PC-9 (cell line): ENCODE measurements at places on chromosomes 16 and 17. TPM values are rescaled to one million over a fixed set of nuclear protein-coding genes. Genes with fewer than 3 reads are reported as not detected.
A peak's percentile ranks its signal among the peaks of the same experiment; 100 is the strongest.

Gene TGFB1I1
- 9.0 and 15.3 TPM in 2 replicates for total RNA-seq

Gene APOH
- not detected in 2 replicates for total RNA-seq

Gene RGS11
- not detected in 2 replicates for total RNA-seq

Gene G6PC1
- not detected in 2 replicates for total RNA-seq

Gene NPIPB9
- total RNA-seq, result 6.1 and 8.5 TPM in 2 replicates

Gene ADCY9
- total RNA-seq, result 9.8 and 10.5 TPM in 2 replicates

DNA sequence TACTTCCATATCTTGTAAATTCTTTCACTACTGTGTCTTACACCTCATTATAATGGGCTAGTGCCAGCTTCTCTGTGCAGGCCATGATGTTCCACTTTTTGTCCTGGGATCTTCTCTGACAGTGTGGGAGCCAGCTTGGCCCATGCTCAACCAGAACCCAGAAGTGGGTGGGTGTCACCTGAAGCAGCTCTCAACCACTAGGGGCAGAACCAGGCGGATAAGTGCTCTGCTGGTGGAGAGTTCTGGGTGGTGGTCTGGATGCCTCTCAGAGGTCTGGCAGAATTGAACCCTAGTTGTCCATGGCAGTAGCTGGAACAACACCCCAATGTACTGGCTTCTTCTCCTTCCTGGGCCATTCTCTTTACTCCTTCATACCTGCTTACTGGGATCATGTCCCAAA lies 254.1 kb upstream of the N4BP1 start:
- no peak for DNase-seq

DNA sequence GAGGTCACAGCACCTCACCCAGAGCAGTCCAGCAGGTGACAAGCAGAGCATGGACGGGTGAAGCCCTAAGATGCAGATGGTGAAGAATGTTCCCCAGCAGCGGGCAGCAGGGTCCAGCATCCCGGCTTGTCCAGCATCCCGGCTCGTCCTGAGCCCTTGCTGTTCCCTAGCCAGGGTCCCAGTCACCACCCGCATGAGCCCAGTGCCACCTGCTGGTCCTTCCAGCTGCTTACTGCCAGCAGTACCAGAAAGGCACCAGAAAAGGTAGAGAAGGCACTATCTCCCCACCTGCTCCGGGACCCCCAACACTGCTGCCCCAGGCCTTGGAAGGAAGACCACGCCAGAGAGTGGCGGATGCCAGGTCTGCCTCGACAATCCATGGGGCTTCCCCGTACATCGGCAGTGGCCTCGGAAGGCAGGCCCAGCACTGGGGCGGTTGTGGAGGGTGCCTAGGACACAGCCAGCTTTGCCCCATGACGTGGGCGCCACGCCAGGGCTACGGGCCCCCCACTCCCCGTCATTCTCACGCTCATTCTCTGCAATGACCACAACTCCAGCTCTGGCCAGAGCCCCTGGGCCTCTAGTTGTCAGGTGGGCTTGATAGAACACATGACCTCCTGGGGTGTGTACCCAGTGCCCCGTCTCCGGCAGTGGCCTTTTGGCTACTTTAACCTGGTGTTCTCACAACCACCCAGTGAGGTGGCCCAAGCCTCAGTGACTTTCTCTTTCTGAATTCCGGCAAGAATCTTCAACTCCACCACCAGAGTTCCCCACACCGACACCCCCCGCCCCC lies 1.4 kb downstream of the CENPX start:
- DNase-seq, result peak; percentile 85

- DNase-seq, result no peak
Observed at GRCh38 chr16:57544124-57544653, 1.7 kb downstream of the ADGRG5 start.

GRCh38 chr16:29683543-29684090 lies 4.6 kb downstream of the QPRT start:
- no peak for DNase-seq

DNA sequence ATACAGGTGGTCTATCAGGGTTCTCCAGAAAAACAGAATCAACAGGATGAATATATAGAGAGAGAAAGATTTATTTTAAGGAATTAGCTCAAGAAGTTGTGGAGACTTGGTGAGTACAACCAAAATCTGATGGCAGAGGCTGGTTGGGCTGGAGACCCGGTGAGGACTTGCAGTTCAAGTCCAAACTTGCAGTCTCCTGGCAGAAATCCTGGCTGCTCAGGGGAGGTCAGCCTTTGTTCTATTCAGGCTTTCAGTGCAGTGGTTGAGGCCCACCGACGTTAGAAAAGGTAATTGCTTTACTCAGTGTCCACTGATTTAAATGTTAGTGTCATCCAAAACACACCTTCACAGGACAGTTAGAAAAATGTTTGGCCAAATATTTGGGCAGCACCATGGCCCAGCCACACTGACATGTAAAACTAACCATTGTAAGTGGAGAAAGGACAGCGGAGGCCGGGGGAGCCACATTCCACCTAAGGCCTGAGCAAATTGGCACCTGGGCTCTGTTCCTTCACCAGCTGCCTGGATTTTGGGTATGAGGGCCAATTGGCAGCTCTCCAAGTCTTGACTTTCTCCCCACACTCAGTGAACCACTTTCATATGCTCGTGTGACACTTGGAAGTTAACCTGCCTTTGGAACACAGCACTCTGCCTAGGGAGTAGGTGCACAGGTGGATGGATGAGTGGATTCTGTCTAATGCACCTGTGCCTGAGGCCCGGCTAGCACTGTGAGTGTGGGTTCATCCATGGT lies 54.7 kb downstream of the CACNG5 start:
- DNase-seq, result no peak

DNA sequence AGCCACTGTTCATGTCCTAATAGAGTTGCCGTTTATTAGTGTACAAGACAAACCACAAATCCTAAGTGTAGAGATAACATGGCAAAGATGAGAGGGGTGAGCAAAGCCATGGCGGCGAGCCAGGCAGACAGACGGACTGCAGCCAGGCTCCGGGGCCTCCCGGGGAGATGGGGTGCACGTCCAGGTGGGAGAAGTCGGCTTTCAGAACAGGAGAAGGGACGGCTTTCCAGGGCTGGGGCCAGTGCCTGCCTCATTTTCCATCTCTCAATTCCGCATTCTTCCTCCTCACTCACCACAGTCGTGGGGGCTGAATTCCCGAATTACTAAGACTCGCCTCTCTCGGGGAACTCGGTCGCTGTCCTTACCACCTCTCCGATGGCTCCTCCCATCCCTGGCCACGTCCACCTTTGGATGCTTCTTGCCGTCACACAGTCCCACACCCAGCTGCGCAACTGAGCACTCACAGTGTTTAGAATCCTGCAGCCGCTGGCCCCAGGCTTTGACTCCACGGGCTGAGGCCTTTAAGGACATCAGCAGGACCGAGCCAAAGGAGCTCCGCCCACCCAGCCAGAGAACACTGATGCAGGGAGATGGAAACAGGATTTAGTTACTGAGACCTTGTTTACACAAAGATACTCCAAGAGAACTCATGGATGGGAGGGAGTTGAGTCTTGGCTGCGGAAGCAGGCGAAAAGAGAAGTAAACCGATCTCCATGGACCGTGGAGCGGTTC lies 59.7 kb downstream of the RNF112 start:
- no peak for DNase-seq

DNA sequence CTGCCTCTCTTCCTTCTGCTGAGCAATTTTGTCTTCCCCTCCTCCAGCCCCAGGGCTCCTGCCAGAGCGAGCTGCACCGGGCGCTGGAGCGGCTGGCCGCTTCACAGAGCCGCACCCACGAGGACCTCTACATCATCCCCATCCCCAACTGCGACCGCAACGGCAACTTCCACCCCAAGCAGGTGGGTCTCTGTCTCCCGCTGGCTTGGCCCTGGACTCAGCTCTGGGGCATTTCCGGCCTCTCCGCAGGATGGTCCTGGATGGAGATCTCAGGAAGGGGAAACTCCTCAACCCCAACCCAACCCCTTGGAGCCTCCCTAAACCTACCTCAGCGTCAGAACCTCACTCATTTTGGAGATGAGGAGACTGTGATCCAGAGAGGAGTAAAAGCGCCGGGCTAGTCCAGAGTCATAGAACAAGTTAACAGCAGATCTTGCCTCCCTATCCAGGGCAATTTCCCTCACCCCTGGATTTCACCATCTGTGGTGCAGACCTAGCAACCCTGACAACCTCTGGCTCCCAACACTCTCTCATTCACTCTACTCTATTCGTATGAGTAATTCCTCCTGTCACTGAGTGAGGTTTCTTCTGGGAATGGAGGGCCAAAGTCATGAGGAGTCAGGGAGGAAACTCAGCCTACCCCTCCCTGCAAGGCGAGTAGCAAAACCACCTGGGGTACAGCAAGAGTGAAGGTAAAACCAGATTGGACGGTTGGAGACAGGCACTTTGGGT lies 10.8 kb downstream of the IGFBP4 start:
- DNase-seq, result no peak

- DNase-seq, result no peak
Observed at GRCh38 chr16:17076818-17077498, 393.8 kb downstream of the XYLT1 start.

GRCh38 chr17:14940108-14940937 lies 324.8 kb downstream of the PMP22 start:
- DNase-seq, result no peak
